Activated CD8-positive, alpha-beta memory T cell treated with anti-CD3 and anti-CD28 coated beads for 1 hour (primary cell): ENCODE measurements at places on chromosomes 7 and 10.

GRCh38 chr7:127391591-127392181, 822 bp downstream of the ZNF800 start:
- DNase-seq: peak; percentile 19

DNA sequence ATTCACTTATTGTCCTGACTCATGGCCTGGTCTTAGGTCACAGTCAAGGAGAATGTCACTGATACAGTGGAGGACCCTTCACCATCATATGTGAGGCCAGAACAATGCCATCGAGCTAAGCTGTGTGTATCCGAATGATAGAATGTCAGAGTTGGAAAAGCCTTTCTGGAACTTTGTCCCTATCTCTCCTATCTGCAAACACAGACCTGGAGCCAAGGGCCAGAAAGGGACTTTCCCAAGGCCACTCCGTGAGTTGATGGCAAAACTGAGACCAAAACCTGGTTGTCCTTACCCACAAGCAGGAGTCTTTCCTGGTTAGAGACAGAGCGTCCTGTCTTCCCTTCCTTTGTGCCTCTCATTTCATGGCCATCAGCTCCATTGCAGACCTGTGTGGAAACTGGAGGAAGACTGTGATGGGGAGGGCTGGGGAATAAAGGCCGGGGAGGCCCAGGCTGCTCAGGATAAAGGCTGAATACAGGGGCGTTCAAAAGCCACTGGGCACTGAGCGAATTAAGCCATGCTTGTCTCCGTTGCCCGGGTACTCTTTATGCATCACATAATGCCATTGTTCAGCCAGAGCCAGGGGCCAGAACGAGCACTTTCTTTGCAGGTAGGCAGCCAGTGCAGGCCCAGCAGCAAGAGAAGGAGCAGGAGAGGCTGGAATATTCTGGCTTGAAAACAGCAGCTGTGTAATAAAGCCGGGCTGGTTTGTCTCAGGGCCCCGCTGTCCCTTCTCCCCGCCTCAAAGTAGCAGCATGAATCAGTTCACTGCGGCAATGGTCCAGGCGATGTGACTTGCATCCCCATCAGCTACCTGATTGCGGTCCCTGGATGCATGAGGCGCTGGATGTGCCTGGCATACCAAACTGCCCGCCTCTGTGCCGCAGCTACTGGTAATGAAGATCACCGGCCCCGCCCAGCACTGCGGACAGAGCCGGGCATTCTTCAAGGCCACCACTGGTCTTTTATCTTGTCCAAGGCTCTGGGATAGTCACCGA, 143.0 kb downstream of the RPS24 start:
- no peak for DNase-seq

- DNase-seq: no peak
These were observed 51.2 kb upstream of the SEMA3A start for GRCh38 chr7:84245835-84246234.

GRCh38 chr10:2891073-2891769, 176.1 kb upstream of the PFKP start:
- DNase-seq: no peak

DNA sequence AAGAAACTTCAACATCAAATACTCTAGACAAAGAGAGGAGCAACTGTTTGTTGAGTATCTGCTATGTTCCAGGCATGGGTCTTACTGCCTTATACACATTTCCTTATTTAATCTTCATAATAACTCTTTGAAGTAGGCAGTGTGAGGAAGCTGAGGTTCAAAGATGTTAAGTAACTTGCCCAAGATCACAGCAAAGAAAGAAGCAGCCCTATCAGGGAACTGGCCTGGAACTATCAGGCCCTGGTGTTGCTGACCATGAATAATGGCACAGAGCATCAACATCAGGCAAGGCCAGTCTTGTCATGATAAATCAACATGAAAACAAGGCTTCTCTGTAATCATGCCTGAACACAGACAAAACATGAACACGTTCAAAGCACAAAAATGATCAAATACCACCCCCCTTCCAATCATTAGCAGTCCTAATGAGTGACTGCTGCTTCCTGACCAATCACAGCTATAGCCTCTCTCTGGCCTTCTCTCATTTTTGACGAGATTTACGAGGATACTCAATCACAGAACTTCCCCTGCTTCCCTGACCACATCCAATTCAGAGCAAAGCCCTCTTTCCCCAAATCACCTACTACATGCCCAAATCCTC, 2.3 kb downstream of the GSDME start:
- DNase-seq: no peak

DNA sequence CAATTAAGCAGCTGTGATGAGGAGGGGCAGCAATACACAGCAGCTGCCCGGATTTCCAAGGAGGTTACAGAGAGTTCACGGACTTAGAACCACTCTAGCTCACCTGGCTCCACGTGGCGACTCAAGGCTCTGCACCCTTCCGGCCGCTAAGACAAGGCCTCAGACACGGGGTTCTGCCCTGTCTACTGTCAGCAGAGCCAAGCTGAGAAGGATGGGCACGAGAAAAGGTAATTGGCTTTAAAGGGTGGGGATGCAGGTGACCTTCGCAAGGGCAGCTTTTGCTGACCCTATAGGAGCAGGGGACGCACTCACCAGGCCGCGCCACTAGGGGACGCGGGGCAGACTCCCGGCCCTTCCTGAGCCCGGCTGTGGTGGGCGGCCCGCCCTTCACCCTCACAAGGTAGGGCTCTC, 152.4 kb downstream of the KIF20B start:
- no peak for DNase-seq

DNA sequence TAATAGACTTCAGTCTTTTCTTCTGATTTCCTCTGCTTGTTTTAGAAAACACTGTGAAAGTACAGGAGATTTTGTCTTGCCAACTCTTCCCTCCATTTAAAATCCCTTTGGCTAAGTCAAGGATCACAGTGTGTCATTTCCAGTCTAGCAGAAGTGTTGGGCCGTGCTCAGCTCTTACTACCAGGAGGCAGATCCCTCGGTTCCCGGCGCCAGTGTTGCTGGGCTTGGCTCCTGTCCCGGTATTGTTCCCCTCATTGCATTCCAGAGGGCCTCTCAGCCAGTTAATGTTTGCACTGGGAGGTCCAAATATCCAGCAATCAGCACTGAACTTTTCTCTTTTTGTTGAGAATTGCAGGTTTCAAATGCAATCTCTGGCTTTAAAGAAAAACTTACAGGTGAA, 612.1 kb upstream of the MGMT start:
- DNase-seq: no peak

- peak; percentile 20 for DNase-seq
These were observed 523 bp downstream of the PURB start for GRCh38 chr7:44884621-44885393.

GRCh38 chr7:16918288-16918895, 36.6 kb upstream of the AGR3 start:
- DNase-seq: no peak

- DNase-seq: no peak
These were observed 194.4 kb downstream of the PLXNA4 start for GRCh38 chr7:132381742-132382472.

DNA sequence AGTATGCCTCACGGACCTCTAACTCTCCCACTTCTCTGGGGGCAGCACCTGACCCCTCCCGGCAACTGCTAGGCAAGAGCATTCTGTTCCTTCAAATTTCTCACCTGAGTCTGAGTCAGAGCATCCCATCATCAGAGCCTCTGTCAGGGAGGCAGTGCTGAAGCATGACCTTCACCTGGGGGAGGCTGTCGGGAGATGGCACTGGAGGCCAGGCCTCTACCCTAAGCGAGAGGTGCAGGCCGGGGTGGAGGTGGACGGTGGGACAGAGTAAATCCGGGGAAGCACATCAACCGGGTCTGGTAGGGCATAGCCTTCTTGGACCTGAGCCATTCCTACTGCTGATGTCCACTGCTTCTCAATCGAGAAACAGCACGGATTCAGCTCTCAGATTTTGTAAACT, 90.4 kb downstream of the SPAG6 start:
- no peak for DNase-seq

DNA sequence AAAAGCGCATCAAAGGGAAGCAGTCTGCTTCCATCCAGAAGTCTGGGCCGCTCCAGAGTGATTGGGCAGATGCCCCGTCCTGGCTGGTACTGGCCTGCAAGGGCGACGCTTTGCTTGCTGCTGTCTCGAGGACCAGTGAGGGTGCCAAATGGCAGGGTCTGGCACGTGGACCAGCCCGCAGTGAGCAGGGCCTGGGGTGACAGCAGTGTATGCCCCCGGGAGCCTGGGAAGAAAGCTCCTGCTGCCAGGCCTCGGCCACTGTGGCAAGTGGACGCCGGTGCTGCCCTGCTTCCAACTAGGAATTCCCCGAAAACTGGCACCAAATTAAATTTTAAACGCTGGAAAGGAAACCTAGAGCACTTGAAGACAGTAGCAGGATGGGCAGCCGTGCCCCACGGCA, 357.0 kb upstream of the MKI67 start:
- no peak for DNase-seq

- DNase-seq: no peak
These were observed 9.8 kb upstream of the RTKN2 start for GRCh38 chr10:62278441-62278910.

DNA sequence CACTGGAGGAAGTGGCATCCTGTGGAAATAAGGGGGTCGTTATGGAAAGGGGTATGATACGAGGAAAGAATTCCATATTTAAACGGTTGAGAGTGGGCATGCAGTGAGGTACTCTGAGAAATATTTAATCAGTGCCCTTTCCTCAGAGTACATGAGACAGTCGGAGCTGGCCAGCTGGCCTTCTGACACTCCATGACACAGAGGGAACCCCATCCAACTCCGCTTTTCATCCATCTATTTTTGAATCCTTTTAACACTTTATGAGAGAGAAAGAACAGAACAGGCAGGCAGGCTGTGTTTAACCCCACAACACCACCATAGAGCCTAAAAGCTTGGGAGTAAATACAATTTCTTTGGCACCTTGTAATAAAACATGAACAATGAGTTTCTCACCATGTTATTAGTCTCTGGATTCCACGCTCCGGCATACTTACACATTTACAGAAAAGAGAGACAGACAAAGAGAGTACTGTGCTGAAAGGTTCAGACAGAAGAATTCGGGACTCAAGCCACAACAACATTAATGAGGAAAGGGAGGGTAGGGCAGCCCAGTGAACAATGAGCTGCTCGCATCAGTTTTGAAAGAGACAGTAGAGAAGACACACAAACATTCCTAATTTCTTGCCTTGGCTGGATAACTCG, 124.2 kb upstream of the PDLIM1 start:
- DNase-seq: no peak

DNA sequence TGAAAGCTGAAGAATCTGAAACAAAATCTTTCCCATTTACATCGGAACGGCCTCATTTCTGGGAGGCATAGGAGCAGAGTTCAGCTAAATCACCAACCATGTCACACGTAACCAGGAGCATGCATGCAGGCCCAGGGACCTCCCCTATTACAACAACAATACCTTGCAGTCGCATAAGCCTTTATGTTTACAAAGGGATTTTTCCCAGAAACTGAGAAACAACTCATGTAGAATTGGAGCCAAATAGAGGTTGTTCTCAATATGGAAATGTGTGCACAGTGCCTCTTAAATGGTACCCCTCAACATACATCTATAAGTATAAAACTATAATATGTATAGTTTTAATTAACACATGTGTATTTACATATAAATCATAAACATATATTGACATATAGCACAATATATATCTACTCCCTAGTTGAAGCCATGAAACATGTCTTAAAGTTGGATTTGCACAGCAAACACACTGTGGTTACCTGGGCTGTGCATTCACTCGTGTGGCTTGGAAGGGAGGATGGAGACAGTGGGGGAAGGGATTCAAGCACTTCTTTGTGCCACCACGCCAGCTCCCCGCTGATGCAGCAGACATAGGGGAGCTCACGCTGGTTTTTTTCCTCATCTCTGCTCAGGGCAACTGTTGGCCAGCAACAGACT, 35.0 kb upstream of the DGKI start:
- DNase-seq: no peak

GRCh38 chr7:138164804-138165203, 88.5 kb downstream of the AKR1D1 start:
- no peak for DNase-seq

DNA sequence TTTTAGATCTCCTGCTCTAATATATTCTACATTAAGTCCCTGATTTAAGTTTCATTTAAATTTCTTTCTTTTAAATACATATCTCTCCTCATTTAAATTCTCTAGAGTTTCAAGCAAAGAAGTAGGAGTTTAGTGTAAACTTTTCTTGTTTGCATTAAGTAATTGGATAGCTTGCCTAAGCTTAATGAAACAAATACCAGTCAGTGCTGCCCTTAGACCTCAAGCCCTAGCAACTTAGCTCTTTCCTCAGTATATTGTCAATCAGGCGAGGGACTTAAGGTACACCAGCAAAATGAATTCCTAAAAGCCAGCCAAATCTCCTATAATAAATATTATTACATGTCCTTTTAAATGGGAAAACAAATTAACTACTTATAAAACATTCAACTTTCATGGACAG, 101.5 kb downstream of the CHCHD3 start:
- DNase-seq: no peak

- DNase-seq: no peak
These were observed 2.0 kb downstream of the FZD9 start for GRCh38 chr7:73435471-73436009.

DNA sequence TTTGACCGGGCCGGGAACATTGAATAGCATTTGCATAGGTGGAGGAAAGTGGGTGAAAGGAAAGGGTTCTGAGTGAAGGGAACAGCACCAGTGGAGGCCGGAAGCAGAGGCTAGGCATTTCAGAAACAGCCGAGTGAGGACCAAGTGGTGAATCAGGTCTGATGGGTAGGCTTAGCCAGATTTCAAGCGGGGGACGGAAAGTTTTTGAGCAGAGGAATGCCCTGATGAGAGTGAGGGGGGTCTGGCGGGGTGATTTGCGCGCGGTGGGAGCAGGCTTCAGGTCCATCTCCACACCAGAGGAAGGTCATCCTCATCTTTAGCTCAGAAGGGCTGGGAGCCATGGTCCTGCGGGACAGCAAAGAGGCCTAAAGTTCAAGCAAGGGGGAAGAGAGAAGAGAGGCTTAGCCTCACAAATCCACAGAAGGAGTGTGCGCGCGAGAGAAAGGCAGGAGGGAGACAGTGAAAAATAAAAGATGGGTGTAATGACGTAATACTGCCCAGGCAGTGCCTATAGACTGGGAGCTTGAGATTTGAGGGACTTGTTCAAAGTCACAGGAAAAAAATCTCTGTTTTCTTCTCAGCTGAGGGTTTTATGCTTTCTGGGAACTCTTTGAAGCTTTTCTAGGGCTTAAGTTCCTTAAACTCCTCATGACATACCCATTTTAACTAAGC, 1.0 kb upstream of the DENND2A start:
- DNase-seq: no peak

GRCh38 chr10:27223964-27224363, 16.6 kb downstream of the ACBD5 start:
- DNase-seq: no peak

GRCh38 chr7:151243045-151243349, 5.5 kb downstream of the SMARCD3 start:
- DNase-seq: no peak

DNA sequence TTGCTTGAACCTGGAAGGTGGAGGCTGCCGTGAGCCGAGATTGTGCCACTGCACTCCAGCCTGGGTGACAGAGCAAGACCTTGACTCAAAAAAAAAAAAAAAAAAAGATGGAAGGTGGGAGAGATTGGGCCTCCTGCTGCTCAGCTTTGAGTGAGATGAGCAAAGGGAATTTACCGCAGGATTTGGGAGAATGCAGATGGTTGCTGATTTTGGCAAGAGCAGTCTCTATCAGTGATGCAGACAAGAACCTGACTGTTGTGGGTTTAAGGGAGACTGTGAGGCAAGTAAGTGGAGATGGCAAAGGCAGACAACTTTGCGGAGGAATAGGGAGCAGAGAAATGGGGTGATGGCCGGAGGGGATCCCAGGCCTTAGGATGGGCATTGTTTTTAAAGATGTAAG, 1140.8 kb upstream of the AUTS2 start:
- no peak for DNase-seq
